ENCODE measurements at places on chromosomes 3 and 15.

GRCh38 chr15:30954674-30955073 is 36.8 kb downstream of the MTMR10 start:
- DNase-seq: no peak

GRCh38 chr15:80747317-80748053 is 31.7 kb upstream of the CEMIP start:
- DNase-seq: no peak

- no peak for DNase-seq
Measured at GRCh38 chr3:137219801-137220445, 262.1 kb downstream of the IL20RB start.

DNA sequence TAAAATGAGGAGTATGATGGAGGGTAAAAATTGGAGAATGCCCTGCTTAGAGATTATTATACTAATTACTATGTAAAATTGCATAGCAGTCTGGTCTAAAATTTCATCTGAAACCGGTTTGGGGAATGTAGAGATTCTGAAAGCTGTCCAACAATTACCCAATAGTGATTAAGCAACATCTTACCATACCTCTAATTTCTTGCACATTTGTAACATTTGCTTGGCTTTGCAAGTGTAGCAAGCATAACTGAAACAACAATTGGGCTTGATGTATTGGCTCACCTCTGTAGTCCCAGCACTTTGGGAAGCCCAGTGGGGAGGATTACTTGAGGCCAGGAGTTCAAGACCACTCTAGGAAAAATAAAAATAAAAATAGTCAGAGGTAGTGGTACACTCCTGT is 17.4 kb downstream of the AADACL2 start:
- no peak for DNase-seq

All from NCI-H446 treated with DMSO at 0.1 percent for 48 hours (cell line).